ENCODE measurements at places on chromosomes 1 and 21.

DNA sequence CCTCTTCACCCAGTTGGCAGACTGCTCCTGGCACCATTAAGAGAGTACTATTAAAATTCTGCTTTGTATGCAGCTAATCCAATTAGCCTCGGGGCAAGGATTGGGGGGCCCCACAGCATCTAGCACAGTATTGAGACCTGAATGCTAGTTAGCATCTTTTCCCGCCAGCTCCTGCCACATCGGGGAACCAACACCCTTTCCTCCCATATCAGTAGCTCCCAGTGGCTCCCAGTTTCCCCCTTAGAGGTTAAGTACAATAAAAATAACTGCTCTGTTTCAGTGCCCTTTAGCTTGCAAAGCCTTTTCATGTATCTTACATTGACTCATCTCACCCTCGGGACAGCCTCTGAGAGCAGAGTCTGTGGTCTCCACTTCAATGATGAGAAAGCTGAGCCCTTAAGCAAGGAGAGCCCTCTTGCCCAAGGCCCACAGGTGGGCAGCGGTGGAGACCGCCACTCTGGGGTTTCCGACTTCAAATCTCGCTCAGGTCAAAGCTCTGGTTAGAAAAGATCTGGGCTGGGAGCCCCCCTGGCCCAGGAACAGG lies 4.2 kb upstream of the PMVK start:
- no peak for DNase-seq

DNA sequence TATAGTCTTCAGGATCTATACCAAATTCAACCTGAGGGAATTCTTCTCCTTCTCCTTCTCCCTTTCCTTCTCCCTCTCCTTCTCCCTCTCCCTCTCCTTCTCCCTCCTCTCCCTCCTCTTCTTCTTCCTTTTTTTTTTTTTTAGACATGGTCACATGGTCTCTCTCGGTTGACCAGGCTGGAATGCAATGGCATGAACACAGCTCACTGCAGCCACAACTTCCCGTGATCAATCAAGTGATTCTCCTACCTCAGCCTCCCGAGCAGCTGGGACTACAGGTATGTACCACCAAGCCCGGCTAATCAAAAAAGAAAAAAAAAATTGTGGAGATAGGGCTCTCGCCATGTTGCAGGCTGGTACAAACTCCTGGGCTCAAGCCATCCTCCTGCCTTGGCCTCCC lies 51.5 kb downstream of the DNAI4 start:
- no peak for DNase-seq

- no peak for DNase-seq
These were observed 37.5 kb upstream of the HOOK1 start for GRCh38 chr1:59776960-59777852.

GRCh38 chr1:241391926-241392710 lies 35.1 kb upstream of the RGS7 start:
- DNase-seq: no peak

DNA sequence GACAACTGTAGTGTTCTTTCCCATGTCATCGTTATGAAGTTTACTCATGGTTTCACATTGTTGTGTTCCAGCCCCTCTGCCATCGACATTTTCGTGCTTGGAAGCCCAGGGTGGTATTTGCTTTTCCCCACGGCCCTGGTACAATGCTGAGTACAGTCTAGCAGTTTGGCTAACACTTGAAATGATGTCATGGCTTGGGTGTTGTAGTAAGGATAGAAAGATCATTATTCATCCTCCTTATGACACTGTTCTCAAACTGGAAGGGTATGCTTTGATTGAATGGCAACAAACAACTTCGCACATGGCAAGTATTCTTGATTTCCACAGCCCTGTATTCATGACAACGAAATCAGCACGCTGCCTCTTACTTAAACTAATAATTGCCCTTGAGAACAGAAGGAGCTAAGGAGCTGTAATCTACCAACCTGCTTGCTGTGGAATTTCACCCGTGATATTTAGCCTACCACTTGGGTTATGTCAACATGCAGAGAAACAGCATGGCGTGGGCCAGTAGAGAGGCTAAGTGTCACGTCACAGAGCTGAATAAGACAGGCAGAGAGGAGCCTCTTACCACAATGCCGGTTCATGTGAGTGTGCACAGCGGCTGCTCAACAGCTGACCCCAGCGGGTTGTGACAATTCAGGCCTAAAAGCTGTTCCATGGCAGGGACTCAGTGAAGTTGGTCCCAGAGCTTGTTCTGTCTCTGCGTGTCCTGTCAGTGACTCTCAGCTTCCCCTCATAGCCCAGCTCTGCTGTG lies 73.9 kb downstream of the KCNJ6 start:
- no peak for DNase-seq

DNA sequence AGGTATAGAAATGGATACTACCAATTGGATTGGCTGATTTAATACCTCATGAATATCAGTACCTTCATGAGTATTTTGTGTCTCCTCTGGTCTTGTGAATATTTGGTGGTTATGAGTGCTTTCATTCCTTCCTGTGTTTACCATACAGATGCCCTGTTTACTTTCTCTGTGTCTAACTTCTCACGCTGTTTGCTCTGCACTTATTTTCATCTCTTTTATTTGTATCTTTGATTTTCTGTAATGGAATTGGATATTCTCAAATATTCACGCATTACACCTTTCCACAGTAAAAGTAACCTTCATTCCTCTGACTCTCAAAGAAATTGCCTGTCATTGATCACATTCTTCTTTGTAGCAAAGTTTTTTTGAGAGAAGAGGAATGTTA lies 16.8 kb downstream of the CNST start:
- no peak for DNase-seq

GRCh38 chr1:85847356-85847755 lies 139.1 kb upstream of the ZNHIT6 start:
- DNase-seq: no peak

GRCh38 chr1:89986020-89986419 lies 8.9 kb upstream of the ZNF326 start:
- no peak for DNase-seq

GRCh38 chr1:36508257-36508656 lies 25.5 kb upstream of the CSF3R start:
- DNase-seq: no peak

GRCh38 chr1:207428783-207429182 lies 25.3 kb upstream of the CR2 start:
- no peak for DNase-seq

Measured in stimulated activated CD4-positive, alpha-beta T cell treated with anti-CD3 and anti-CD28 coated beads, Interleukin-4, amount 100 ng/mL, for 1 hour (primary cell).